ENCODE measurements at places on chromosomes 1 and 21.

GRCh38 chr1:212488436-212489283, 55.9 kb downstream of the NENF start:
- DNase-seq: peak; percentile 80

GRCh38 chr1:94106716-94107115, 14.2 kb downstream of the ABCA4 start:
- DNase-seq: no peak

DNA sequence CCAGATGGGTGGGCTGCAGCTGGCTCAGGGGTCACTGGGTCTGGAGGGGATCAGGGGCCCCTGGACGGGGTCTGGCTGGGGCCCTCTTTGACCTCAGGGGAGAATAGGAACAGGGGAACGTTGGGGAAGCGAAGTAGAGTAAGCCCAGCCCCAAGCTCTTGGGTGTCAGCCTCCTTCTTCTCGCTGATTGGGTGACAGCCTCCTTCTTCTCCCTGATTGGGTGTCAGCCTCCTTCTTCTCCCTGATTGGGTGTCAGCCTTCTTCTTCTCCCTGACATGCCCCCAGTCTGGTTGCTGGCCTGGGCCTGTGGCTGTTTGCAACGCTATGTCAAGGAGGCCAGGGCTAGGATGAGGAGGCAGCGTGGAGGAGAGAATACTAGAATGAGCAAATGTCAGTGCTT, 76.7 kb upstream of the CASZ1 start:
- no peak for DNase-seq

- DNase-seq: no peak
These were observed 33.4 kb upstream of the PRKACB start for GRCh38 chr1:84110629-84111028.

DNA sequence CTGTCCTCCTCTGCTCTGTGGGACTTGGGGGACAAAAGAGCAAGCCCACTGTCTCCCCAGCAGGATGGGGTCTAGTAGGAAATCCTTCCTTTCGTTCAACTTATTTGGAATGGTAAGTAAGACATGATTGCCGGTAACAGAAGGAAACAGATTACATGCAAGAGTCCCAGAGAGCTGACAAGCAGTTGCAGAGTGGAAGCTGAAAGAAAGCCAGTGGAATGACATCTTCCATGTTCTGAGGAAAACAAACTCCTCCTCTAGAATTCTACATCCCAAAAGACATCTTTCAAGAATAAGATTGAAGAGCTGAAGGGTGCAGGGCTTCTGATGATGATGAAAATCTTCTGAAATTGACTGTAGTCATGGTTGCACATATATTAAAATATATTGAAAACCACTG, 619.4 kb downstream of the KIF26B start:
- DNase-seq: no peak

- no peak for DNase-seq
These were observed 34.6 kb downstream of the TMEM63A start for GRCh38 chr1:225847610-225848009.

DNA sequence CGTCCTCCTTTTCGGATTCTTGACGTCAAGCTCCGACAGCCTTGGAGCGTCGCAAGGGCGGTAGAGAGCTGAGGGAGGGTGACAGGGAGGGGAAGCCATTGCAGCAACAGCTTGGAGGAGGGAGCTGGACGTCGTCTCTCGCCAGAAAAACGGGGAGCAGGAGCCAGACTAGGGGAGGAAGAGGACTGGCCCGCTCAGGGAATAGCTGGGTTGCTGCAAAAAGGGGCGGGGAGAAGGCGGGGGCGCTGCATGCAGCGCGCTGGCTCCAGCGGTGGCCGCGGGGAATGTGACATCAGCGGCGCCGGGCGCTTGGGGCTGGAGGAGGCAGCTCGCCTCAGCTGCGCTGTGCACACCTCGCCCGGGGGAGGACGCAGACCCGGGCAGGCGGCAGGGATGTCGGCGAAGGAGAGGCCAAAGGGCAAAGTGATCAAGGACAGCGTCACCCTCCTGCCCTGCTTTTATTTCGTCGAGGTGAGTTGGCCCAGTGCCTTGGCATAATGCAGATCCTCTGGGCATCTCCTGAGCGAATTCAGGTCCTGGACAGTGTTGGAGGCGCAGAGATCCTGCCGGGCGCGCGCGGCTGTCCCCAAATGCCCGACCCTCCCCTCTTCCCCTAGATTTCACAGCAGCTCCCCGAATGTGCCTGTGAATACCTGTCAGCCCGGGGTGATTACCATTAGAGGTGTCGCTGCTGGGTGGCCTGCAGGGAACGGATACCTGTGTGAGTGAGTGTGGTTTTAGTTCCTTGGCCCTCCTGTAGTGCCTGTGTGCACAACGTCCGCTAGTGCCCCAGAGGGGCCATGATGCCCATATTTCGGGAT, at the start of gene PLPPR4:
PLPPR4 (plus strand) TSS at position 292 of the 821 bp plus-strand sequence; CDS start at position 394, 102 bp downstream.
- no peak for DNase-seq

DNA sequence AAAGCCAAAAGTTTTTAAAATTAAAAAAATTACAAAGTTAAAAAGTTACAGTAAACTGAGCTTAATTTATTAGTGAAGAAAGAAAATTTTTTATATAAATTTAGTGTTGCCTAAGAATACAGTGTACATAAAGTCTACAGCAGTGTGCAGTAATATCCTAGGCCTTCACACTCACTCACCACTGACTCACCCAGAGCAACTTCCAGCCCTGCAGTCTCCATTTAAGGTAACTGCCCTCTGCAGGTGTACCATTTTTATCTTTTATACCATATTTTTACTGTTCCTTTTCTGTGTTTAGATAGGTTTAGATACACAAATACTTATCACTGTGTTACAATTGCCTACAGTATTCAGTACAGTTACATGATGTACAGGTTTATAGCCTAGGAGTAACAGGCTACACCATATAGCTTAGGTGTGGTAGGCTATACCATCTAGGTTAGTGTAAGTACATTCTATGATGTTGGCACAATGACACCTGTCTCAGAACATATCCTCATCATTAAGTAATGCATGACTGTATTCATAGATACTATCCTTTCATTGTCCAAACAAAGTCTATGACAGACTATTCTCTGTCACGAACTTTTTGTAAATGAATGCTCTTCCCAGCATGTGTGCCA, 78.6 kb upstream of the PBX1 start:
- DNase-seq: no peak

DNA sequence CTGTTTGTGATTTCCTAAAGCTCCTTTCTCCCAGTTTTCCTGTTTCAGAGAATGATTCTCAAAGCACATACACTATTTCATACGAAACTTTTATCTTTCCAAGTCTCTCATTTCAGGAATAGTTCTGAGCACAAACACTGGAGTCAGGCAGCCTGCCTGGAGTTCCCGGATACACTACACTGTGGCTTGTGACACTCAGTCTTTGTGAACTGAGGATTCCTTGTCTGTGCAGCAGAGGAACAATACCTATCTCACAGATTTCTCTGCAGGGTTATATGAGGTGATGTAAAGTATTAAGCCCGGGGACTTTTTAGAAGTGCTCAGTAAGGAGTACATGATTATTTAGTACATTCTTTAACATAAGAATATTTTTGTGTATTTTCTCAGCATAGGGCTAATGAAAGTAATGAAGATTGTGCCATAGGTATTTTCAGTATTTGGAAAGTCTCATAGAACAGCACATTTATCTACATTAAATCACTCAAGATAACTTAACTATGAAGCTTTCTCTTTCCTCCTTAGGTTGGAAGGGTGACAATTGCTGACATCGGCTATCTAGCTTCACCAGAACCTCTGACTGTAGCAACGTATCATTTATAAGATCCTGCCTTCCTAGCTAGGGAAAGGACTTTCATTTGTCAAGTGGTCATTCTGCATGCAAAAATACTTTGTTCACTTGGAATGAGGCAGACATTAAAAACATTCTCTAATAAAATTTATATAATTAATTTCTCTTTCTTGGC, 12.9 kb downstream of the GBP2 start:
- DNase-seq: no peak

GRCh38 chr1:5728663-5729355, 263.4 kb downstream of the NPHP4 start:
- DNase-seq: no peak

DNA sequence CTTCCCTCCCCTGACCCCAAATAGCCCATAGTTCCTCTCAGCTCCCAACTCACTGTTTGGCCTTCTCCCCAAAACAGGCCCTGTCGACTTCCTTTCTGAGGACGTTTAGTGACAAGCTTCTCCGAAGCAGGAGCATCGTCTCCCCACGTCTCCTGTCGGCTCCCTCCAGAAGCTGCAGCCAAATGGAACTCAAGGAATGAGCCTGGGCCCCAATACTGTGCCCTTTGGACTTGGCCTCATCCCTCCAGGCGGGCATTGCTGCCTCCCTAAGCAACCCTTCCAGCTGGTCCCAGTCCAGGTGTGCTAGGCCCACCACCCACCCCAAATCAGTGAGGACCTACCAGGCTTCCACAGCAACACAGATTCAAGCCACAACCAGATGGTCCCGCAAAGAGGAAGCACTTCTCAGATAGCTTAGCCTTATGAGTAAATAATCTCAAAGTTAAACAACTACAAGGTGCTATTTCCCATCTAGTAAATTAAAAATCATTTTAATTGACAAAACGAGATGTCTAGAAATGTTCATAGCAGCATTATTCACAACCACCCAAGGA, 33.0 kb downstream of the ACOT7 start:
- no peak for DNase-seq

DNA sequence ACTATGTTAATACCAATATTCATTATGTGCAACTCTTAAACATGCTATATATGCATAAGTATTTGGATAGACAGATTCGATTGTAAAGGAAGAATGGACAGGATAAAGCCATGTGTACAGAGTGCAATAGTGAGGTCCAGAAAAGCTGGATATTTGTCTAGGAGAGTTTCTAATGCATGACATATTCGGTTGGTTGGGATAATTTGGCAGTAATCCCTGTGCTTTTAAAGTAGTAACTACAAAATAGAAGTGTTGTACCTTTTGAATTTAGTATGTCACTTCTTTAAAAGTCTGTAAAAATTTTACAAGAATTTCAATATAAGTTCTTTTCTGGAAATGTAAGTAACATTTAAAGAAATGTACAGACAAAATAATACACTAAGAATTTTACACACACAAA, 774.5 kb downstream of the USP25 start:
- no peak for DNase-seq

DNA sequence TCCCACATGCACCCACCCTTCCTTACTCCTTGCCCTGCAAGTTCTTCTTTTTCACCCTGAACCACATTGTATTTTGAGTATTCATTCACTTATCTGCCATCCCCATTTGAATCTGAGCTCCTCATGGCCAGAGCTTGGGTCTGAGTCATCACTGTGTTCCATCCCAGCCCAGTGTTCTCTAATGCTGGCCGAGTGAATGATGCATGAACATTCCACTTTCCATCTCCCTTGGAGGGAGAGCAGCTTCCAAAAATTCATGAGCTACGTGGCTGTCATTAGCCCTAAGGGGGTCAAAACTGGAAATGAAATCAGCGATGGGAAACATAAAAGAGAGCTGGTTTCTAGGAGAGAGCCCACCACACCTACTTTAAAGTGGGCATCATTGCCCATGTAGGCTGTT, 187.0 kb upstream of the USP24 start:
- DNase-seq: no peak

DNA sequence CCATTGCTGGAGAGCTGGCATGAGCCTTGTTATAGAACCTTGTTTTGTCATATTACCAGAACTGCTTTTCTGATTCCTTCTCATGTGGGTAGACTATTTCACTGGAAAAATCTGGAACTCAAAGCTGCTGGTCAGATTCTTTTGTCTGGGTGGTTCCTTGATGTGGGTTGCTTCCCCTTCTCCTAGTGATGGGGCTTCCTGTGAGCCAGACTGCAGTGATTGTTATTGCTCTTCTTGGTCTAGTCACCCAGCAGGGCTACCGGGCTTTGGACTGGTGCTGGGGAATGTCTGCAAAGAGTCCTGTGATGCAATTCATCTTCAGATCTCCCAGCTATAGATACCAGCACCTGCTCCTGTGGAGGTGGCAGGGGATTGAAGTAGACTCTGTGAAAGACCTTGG, 59.4 kb downstream of the GPR137B start:
- DNase-seq: no peak

GRCh38 chr1:222529916-222530315, 18.0 kb downstream of the HHIPL2 start:
- DNase-seq: no peak

DNA sequence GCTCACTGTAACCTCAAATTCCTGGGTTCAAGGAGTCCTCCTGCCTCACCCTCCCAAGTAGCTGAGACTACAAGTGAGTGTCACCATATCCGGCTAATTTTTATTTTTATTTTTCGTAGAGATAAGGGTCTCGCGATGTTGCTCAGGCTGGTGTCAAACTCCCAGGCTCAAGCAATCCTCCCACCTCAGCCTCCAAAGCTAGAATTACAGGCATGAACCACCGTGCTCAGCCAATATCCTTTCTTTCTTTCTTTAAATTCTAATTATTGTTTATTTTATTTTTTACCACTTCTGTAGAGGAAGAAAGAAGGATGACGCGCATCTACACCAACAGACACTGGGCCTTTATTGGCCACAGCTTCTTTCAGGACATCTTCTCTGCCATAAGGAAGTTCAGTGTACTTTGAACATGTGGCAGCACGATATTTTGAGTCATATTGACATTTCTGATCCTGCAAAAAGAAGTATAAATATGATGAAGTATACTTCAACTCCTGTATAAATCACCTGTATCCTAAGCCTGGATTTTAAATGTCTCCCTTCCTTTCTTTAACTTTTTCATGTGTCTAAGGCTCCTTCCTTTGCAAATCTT, 15.8 kb downstream of the CTSS start:
- DNase-seq: no peak

DNA sequence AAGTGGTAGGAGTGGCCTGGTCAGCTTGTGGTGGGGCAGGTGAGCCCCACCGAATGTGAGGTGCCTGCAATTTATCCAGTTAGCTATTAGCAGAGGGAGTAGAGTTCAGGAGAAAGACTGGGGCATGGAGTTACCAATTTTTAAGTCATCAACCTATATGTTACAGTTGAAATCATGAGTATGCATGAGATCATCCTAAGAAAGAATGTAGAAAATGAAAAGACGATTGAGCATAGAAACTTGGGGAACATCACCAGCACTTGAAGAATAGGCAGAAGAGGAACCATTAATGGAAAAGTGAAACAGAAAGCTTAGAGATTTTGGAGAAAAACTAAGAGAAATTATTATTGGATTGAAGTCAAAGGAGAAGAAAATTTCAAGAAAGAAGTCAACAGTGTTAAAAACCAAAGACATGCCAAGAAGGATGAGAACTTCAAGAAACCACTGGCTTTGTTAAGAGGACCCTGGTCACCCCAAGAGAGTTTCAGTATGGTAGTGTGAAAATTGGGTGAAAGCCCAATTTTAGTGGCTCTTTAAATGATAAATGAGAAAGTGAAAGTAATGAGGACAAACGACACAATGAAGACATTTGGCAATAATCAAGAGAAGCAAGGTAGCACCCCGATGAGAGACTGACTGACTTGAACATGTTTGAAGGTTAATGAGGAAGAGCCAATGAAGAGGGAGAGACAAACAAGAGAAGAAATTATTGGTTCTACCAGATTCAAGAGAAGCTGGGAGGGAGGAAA, 36.7 kb downstream of the DNASE2B start:
- no peak for DNase-seq

Measured in CD4-positive, alpha-beta T cell treated with Interleukin-15 for 1 hour (primary cell).